ENCODE measurements at places on chromosomes 1 and 21. TPM values are rescaled to one million over a fixed set of nuclear protein-coding genes. Genes with fewer than 3 reads are reported as not detected.
A peak's percentile ranks its signal among the peaks of the same experiment; 100 is the strongest.

DNA sequence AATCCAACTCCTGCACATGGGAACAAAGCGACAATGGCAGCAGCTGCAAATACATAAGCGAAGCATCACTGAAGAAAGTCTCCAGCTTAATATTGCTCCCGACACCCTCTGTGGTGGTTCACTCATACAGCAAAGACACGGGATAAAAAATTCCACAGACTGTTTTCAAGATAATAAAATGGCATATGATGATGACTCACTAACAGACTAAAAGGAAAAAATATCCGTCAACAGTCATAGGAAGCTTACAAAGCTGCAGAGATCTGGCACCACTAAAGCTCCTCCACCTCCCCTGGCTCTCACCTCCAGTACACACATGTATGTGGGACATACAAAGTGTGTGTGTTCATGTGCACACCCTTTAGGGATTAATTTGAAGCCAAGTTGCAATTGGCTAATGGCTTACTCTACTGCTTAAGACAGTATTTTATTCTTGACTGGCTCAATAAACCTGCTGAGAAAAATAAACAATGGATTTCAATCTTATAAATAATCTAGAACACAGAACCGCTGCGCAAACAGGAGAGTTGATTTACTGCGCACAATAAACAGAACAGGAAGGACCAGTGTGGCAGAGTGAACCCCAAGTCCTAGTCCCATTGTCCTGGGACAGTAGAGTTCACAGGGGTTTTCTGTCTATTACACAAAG, 94.4 kb downstream of the SLC45A1 start:
- DNase-seq = peak; percentile 85

GRCh38 chr1:231395998-231396390, 26.1 kb downstream of the EGLN1 start:
- DNase-seq = no peak

GRCh38 chr21:45562965-45563364, 20.7 kb upstream of the SLC19A1 start:
- DNase-seq = no peak

DNA sequence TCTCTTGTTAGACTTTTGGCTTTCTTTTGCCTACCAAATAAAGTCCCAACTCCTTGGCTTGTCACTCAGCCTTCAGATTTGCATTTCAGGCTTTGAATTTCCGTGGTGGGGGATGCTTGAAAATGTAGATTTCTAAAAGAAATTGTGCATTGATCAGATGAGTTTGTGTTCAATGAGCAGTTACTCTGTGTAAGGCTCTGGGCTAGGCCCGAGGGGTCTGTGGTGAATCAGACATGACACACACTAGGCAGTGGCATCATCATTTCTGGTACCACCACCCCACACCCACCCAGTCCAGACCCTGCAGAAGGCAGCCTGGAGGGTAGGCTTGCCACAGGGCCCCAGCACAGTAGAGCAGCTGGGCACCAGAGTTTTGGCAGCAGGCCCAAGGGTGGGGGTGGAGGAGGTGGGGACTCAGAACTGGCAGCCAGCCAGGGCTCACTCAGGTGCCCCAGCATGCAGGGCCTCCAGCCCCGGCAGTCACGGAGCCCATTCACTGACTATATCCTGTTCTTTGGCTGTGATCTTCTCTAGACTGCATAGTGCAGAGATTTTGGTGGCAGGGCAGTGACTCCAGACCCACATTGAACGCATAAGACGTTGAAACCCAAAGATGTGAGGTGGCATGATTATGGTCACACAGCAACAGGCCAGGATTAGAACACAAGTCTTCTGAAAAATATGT, 97.2 kb upstream of the ARTN start:
- DNase-seq = no peak

DNA sequence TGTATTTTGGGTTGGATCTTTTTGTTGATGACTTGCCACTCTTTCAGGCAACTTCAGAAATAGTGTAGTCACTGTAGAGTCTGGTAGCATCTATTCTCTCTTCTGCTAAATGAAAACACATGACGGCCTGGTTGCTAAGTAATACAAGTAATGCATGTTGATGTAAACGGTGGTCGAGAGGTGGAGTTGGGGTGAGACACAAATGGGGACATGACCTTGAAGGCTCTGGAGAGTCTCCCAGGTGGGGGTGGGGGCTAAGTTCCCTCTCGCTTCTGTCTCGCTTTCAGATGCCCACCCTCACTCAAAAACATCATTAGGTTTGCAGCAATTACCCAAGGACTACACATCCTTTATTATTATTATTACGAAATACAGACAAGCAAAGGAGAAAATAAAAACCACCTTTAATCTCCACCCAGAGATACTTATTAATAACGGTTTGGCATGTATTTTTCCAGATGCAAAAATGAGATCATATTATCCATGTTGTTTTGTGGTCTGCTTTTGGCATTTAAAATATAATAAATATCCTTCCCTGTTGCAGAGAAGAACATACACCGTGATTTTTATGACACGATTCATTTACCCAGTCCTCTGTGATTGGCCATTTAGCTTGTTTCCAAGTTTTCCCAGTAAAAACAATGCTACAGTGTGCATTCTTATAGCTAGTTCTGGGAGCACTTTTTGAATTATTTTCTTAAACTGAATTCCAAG, 138.1 kb downstream of the MIS18A start:
- no peak for DNase-seq

DNA sequence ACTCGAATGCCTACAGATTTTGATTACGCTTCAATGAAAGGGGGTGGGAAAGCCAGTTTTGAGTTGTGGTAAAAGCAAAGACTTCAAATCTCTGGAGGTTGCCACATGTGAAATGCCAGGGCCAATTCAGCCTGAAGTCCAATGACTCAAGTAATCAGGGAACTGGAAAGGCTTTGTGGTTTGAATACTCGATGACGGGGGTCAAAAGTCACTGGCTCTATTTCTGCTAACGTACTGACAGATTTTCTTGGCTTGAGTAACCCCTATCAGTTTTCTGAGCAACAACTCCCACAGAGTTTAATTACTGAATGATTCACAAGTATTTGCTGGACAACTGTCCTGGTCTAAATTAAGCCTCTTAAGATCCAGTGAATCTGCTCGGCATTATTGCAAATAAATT, 152.2 kb downstream of the SIPA1L2 start:
- peak; percentile 72 for DNase-seq

The TPTE gene
- not detected for total RNA-seq
